ENCODE measurements at places on chromosomes 4 and X.

DNA sequence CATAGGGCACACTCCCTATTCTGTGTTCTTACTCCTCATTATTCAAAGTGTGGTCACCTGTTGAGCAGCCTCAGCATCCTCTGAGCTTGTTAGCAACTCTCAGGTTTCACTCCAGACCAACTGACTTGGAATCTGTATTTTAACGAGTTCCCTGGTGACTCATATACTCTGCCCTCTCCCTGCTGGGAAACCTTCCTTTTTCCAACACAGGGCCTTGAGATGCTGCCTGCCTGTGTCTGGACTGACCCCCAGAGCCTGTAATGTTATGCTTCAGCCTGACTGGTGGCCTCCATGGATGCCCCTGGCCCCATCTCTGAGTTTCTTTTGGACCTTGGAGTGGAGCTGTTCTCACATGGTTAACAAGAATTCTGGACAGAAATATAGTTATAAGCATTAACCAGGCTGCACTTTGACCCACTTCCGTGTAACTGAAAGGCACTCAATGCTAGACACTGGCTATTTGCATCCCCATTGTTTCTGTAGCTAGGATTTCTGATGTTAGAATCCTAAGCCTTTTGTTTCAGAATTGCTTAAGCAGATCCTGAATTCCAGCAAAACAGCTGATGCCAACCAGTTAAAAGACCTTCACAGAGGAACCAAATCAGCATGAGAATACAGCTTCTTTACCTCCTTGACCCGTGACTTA is 262.6 kb downstream of the STIM2 start:
- DNase-seq, result peak; percentile 22

DNA sequence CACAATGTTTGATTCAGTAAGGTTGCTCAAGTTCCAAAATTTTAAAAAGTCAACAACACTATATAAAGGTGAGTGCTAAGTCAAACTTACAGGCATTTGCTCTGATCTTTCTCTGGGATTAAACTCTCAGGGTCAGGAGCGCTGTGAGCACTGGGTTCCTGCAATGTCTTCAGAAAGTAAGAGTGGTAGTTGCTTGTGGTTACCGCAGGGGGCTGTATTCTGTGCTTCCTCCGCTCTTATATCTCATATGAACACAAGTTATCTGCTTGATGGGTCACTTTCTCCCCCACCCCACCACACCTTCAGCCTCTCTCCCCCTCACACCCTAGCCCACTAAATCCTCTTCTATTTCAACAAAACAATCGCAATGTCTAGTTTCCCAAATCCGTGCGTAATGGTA is 116.4 kb upstream of the IGSF1 start:
- no peak for DNase-seq

- DNase-seq, result no peak
These were observed 264.5 kb downstream of the RCHY1 start for GRCh38 chr4:75249739-75250138.

- DNase-seq, result no peak
These were observed 9.9 kb downstream of the MXD4 start for GRCh38 chr4:2251795-2252529.

- DNase-seq, result no peak
These were observed 1.7 kb upstream of the USP27X start for GRCh38 chrX:49877397-49878101.

DNA sequence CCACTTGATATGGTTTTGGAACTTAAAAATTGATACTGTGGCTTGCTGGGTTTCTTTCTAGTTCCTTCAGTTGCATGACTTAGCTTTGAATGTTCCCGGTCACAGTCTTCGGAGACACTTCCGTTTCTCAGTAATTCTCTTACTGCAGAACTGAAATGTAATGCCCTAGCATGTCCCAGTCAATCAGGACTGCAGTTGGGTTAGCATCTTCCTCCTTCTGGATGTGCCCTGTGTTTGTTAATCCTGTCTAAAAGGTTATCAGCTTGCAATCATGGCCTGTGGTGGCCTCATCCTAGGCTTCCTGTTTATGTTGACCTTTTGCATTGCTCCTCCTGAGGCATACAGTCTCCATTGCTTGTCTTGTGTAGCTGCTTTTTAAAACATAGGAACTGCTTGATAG is 275.9 kb downstream of the ARHGAP10 start:
- DNase-seq, result no peak

DNA sequence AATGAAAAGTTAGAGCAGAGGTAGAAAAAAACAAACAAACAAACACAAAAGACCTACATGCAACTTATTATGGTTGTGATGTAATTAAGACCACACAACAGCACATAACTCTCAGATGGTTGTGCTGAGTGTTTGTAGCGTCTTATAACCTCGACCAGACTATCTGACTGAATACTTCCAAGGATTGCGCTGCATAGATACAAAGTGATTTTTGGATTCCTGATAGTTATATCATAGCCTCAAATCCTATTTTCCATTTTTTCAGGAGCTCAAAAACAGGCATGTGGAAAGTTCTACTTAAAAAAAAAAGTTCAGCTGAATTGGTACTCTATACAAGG is 236.1 kb downstream of the SPRY1 start:
- DNase-seq, result no peak

DNA sequence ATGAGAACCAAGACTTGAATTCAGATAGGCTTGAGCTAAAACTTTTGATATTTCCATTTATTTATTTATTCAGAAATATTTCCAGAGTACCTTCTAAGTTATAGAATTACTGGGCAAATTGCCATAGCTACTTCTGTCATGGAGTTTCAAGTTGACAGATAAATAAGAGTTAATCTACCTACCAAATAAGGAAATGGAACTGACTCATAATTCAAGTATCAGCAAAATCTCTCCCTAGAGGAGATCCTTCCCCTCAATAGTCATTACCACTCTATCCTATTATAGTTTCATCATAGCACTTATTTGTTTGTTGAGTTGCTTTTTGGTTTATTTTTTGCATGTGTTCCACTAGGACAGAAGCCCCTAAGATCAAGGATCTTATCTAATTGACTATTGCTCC is 48.8 kb upstream of the CCSER1 start:
- DNase-seq, result peak; percentile 71

GRCh38 chr4:10925996-10926395 is 241.4 kb upstream of the CLNK start:
- peak; percentile 96 for DNase-seq

GRCh38 chrX:38882894-38883626 is 81.8 kb downstream of the MID1IP1 start:
- DNase-seq, result no peak

DNA sequence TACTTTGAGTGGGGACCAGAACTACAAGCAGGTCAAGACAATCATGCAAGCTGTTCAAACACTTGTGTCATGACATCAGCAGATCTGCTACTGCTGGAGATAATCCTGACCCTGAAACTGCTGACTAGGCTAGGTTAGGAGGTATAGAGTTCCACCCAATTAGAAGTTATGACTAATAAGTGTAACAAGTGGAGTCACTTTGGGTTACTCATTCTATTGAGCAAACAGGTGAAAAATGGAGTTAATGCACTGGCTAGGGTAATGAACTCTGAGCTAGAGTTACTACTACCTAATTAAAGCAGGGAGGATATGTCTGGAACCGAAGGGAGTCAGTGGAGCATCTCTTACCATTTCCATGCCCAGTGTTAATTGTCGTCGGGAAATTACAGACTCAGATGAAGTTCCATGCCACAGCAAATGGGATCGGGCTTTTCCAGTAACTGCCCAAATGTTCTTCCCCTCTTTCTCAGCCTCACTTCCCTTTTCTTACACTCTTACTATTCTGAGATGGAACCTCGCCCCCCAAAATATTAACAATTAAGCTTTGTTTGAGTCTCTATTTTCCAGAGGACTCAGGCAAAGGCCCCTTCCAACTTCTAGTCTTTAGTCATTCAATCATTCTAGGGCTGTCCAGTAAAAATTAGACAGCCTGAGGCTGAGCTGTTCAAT is 19.8 kb upstream of the MANBA start:
- DNase-seq, result peak; percentile 87

DNA sequence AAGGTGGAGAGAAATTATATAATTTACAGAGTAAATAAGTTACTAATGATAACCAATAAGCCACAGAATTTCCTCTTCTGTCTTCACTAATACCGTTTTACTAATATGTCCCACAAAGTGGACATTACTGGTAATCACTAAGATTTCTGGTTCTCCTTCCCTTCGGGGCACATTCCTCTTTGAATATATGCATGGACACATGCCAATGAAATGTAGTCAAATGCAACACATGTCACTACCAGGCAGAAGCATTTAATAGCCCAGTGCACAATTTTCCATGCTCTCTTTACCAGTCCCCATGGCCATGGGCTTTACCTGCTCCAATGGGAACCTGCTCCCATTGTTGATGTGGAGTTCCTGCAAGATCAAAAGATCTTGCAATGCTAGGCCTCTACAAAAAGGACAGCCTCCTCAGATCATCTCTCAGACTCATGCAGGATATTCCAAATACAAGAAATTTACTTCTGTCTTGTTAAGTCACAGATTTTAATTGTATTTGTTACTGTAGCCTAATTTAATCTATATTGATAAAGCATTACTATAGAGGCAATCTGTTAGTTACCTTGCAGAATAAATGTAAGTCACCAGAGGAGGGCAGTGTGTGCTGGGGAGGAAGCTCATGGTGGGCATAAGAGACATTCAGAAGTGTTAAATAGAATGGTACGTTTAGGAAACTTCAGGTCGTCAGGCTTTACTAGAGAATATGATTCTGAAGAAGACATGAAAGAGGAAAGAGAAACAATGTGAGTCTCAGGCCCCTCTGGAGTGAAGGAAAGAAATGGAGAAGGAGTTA is 37.1 kb upstream of the INPP4B start:
- DNase-seq, result no peak

DNA sequence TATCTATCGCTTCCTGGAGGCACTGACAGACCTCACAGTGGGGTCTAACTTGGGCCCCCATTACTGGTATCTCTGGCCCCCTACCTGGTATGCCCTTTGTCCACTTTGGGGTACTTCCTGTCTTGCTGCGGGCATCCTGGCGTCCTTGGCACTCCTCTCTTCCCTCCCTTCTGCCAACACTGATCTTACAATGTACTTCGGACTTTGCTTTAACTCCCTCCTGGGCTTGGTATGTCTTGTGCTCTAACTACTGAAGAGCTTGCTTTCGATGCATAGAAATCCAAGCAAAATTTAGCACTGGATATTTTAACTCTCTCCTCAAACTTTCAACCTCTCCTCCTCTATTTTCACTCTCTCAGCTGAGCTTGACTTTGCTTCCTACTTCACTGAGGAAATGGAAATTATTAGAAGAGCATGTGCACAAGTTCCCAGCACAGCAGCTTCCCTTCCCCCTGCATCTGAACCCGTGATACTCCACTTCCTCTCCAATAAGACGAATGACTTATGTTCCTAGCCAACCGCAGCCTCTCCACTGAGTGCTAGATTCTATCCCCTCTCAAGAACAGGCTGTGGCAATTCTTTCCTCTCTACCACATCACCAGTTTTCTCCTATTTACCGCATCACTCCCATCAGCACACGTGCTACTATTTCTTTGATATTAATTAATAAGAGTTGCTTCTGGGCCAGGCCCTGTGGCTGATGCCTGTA is 52.9 kb downstream of the SUPT20HL2 start:
- DNase-seq, result no peak

GRCh38 chr4:28211676-28212470 is 1351.2 kb downstream of the STIM2 start:
- DNase-seq, result no peak

DNA sequence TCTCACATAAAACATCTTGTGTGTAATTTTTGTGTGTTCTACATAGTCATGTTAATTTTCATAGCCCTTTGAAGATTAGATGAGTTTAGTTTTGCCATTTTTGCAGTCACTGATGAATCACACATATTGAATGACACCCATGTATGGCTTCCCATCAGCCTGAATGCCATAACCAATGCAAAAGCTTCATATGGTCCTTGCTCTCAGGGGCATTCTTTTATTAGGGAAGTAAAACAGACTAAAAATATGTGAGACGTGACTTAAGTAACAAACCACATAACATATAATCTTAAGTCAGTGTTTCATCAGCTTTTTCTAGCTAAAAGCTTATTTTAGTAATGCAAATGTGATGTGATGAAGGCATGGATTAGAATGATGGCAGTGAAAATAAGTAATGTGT is 8.2 kb downstream of the SLC25A4 start:
- DNase-seq, result no peak

DNA sequence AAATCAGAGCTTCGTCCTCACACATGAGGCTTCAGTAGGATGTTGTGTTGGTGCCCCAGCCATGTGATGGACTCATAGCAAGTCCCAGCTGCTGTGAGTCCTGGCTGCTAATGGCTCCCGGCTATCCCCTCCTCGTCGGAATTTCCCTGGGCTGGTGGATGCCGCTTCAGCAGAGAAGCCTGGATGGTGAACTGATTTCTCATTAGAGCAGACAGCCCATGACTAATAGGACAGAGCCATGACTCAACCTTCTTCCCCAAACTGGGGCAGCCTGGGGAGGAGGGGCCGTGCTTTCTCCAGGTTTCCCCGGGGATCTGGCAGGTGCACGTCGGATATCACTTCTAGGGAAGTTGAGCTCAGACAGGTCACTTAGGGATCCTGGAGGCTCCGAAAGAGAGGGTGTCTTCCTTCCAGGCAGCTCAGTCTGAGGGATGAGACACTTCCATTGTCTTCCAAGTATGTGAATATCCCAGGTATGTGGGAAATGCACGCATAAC is 112.7 kb downstream of the ASMT start:
- no peak for DNase-seq

DNA sequence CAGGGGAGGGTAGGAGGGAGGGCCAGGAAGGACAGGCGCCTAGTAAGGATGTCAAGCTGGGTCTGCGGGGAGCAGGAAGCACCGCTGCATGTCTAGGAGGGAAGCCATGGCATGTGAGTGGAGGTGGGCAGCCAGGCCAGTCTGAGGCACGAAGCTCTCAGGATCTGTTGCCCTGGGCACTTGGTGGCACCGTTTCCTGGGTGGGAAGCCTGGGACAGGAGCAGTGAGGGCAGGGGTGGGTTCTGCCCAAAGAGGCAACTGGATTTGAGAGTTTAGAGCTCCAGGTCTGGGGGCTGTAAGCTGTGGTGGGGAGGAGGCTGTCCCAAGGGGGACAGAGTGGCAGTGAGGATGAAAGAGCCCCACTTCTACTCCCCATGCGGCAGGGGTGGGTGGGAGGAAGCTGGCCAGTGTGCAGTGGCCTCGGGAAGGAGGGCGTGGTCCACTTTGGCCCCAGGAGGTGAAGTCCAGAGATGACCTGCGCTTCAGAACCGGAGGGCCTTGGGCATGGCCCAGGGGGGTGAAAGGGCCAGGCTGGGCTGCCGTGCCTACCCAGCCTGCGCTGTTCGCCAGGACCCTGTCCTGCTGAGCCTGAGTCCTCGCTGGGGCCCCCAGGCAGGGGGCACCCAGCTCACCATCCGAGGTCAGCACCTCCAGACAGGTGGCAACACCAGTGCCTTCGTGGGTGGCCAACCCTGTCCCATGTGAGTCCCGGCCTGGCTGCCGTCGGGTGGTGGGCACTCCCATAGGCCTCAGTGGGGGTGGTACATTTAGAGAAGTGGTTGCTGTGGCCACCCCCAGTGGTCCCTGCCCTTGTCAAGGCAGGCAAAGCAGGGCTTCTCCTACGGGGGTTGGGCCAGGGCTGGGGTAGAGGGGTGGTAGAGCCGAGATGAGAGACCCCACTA is 8.3 kb upstream of the SRPK3 start:
- no peak for DNase-seq

DNA sequence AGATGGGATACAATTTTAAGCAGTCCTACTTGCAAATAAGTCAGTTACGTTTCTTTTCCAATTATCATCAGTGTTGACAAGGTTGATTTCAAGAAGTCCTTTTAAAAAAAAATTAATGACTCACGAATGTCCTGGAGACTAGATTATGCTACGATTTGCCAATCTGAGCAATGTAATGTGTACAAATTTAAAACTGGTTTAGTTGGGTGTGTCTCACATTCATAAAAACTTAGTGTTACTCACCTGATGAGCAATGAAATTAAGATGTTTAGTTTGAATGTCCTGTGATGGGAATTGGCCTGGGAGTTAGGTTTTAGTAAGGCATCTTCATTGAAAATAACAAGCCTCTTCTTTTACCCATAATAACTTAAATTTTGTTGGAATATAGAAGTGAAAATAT is 136.7 kb upstream of the POF1B start:
- DNase-seq, result no peak
